ENCODE measurements at places on chromosomes 7 and 10.

DNA sequence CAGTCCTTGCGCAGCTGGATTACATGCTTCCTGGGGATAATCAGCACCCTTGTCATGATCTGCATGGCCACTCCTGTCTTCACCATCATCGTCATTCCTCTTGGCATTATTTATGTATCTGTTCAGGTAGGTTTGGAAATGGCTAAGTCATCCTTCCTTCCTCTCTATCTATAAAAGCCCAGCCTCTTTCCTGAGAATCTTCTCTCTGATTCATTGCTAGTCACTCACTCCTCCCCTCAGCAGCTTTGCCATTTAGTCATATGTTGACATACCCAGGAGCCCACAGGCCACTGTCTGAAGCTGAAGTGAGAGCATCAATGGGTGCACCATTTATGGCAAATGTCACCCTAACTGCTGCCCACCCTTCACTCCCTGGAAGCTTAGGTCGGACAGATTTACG lies 52.0 kb downstream of the ABCC2 start:
- no peak for DNase-seq

GRCh38 chr7:158386866-158387545 lies 200.6 kb downstream of the PTPRN2 start:
- DNase-seq, result no peak

- no peak for DNase-seq
These were observed 5.4 kb downstream of the POP7 start for GRCh38 chr7:100711369-100711768.

GRCh38 chr10:30058570-30059132 lies 735 bp downstream of the JCAD start:
- DNase-seq, result no peak

DNA sequence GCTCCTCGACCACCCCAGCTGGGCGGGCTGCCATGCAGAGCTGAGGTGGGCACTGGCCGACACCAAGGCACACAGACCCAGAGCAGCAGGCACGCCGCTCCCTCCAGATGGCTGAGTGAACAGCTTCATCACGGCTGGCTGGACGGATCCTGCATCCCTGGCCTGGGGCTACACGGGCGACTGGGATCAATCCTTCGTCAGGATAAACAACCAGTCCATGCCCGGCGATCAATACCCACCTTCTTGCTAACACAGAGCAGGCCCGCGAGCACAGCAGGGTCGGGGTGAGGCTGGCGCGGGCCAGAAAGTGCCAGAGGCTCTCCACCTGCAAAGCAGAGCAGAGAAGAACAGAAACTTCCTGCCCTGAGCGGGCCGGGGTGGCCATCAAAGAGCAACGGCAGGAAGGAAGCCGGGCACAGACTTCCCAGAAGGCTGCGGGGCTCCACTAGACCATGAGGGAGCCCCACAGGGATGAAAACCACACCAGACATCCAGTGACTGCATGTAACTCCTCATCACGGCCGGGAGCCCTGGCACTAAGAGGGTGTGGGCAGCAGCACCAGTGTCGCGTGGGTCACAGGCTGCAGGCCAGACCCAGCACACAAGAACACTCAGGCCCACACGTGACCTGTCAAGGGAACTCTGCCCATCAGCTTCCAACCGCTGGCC lies 166.4 kb downstream of the MAD1L1 start:
- no peak for DNase-seq

GRCh38 chr10:49189422-49189821 lies 1.2 kb upstream of the TMEM273 start:
- DNase-seq, result no peak

DNA sequence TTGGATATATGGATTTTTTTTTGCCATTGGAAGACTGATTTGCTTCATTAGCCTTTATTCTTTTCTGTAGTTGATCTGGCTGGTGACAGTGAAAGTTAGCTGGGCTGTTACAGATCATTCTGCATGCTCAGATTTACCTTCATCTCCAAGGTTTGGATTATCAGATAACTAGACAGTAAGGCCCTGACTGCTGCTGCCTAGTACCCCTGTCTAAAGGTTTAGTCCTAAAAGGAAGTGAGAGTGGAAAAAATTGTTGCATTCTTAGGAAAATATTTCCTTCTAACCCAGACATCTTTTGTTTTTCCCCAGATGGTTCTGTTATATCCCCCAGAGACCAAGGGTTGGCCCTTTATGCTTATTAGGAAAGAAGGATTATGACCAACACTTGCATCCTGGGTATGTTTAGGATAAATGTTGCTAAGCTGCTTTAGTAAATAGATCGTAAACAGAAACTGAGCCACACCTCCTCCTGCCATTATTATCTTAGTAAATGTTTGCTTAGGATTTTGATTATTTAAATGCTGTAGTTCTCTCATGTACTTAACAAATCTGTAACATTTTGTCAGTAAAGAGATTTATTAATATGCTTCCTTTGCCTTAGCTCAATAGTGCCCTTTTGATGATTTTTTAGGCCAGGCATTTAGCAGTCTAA lies 44.4 kb downstream of the MCU start:
- peak; percentile 26 for DNase-seq

GRCh38 chr10:78462176-78462575 lies 428.5 kb downstream of the RPS24 start:
- DNase-seq, result no peak

DNA sequence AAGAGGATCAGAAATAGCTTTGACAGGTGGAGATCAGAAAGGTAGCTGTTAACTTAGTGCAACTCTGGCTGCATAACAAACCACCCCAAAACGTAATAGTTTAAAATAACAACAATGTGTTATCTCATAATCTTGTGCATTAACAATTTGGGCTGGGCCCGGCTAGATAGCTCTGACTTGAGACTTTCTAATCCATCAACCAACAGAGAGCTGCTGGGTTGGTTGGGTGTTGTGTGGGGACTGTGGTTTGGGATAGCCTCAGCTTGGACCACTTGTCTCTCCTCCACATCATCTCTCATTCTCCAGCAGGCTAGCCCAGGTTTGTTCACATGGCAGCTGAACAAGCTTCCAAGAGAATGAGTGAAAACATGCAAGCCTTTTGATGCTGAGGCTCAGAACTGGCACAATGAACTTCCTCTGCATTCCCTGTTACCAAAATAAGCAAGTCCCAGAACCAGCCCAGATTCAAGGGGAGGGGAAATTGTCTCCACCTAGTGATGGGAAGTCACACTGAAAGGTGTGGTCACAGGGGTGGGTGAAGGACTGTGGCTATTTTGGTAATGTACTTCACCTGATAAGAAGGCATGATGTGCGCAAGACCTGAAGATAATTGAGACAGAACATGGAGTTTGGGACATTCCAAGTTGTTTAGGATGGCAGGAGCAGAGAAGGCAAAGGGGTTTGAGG lies 20.4 kb upstream of the ASAH2 start:
- DNase-seq, result no peak

GRCh38 chr10:49169776-49170175 lies 18.4 kb downstream of the TMEM273 start:
- no peak for DNase-seq

GRCh38 chr7:123070702-123071286 lies 75.3 kb upstream of the TAS2R16 start:
- peak; percentile 6 for DNase-seq

GRCh38 chr7:88431882-88432281 lies 125.2 kb upstream of the STEAP4 start:
- DNase-seq, result no peak

DNA sequence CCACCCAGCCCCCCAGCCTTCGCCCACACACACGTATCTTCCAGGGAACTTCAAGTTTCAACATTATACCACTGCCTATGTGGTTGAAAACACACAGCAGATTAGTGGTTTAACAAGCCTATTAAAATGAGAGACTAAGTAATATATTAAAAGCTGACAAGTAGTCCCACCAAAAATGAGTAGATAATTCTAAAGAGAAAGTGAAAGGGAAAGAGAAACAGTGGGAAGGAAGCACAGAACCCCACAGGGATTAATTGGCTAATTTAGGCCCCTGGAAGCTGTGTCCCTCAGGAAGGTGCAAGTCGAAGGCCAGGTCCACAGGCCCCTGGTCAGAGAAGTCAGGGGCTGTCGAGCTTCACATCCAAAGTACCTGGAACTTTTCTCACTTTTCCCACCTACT lies 210.5 kb upstream of the YAE1 start:
- no peak for DNase-seq

DNA sequence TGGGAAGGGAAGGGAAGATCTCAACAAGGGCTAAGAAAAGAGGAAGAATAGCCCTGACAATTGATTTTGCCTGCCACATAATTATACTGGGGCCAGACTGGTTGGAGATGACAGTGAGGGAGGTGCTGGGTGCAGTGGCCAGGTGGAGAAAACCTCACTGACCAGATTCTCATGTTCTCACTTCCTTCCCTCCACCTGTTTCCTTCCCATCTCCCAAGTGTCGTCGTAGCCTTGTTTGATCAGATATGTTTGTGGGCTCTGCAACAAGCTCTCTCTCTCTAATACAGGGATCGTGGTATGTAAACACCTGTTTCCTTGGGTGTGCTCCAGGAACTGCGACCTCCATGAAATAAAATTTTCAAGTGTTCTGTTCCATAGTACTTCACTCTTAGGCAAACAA lies 60.2 kb downstream of the VCL start:
- DNase-seq, result peak; percentile 62

DNA sequence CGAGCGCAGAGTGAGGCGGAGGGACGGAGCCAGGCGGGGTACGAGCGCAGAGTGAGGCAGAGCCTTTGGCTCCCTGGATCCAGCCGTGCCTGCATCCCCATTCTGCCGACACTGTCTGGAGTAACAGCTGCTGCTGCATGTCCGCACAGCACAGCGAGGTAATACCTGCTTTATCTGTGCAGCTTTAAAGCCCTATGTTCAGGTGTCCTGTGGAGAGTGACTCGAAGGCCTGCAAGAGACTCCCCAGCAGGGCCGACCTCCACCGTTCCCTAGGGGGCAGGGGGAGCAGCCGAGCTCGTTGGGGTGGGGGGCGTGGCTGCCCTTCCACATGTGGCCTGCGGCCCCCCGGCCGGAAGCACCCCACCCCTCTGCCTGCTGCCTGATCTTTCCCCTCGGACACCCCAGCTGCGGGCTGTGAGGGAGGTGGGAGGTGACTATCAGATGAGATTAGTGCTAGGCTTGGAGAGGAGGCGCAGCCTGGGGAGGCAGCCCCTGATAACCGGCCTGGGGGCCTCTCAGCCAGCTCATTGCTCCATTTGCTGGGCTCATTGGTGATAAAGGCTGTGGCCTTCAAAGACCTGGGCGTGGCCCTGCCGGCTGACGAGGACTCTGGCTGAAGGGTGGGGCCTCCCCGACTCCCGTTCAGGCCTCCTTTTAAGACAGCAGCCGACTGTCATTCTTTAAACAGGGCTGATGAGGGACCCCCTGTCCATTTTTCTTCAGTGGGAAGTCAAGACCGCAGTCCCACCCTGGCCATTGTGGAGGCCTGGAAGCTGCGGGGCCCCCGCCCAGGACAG lies 8.0 kb downstream of the VENTX start:
- no peak for DNase-seq

- no peak for DNase-seq
These were observed 73.8 kb upstream of the TMEM140 start for GRCh38 chr7:135074096-135074495.

GRCh38 chr7:48421357-48421756 lies 250.1 kb downstream of the ABCA13 start:
- no peak for DNase-seq

DNA sequence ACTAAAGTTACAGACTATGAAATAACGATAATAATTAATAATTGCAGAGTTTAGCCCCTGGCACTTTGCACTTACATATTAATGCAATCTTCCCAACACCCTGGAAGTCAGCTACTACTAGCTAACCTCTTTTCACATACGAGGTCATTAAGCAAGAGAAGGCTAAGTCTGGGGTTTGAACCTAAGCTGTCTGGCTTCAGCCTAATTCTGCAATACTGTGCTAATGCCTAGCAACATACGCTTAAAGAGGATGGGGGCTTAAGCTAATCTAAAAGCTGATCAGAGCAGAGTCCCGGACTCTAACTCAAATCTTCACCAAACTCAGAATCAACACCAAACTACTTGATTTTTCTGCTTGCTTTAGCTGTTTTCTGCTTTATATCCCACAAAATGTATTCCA lies 168.7 kb upstream of the GNAI1 start:
- DNase-seq, result no peak

DNA sequence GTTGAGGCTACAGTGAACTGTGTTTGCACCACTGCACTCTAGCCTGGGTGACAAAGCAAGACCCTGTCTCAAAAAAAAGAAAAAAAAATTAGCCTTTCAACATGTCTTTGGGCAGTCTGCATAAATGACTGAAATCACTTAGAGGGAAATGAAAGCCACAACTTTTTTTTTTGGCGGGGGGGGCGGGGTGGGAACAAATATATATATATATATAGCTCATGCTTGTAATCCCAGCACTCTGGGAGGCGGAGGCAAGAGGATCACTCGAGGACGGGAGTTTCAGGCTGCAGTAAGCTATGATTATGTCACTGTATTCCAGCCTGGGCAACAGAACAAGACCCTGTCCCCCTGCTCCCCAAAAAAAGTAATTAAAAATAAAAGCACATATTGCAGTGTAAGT lies 23.4 kb upstream of the MICU1 start:
- no peak for DNase-seq

- no peak for DNase-seq
These were observed 27.1 kb upstream of the VCL start for GRCh38 chr10:73970845-73971244.

DNA sequence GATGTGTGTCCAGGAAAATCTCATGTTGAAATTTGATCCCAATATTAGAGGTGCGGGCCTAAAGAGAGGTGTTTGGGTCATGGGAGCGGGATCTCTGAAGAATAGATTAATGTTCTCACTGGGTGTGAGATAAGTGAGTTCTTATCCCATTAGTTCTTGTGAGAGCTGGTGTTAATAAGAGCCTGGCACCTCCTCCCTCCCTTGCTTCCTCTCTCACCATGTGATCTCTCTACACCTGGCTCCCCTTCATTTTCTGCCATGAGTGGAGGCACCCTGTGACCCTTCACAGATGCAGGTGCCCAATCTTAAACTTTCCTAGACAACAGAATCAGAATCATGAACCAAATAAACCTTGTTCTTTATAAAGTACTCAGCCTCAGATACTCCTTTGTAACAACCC lies 19.5 kb downstream of the MTPN start:
- DNase-seq, result no peak

DNA sequence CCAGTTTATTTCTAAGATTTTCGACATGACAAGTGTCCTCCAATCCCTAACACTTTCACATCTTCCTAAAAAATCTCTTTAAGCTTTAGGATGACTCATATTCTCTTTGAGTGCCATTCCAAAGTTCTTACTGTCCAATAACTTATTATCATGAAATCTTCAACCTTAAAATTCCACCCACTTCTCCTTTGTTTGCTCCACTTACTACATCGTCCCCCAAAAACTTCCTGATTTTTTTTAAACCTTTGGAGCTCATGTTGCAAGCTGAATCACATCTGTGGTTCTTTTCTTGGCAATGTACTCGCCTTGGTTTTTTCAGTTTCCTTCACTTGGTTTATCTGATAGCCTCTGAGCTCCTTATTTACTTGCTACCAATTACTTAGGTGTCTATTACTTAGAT lies 39.2 kb upstream of the JCAD start:
- DNase-seq, result no peak

GRCh38 chr10:100333661-100334440 lies 3.8 kb upstream of the PKD2L1 start:
- DNase-seq, result no peak

GRCh38 chr7:90655566-90655965 lies 59.4 kb downstream of the CDK14 start:
- no peak for DNase-seq

Data from GF-D8 (cell line).